Activated CD8-positive, alpha-beta memory T cell treated with anti-CD3 and anti-CD28 coated beads, Interleukin-2, amount 10 ng/mL, durations not matched to agents 7 days and 5 days (primary cell): ENCODE measurements at places on chromosomes 1 and 21.
A peak's percentile ranks its signal among the peaks of the same experiment; 100 is the strongest.

GRCh38 chr21:39281853-39282252, 31.6 kb downstream of the BRWD1 start:
- DNase-seq, result no peak

GRCh38 chr1:201184307-201185122, 6.1 kb upstream of the IGFN1 start:
- DNase-seq, result no peak

GRCh38 chr1:209207701-209208286, 375.7 kb upstream of the CAMK1G start:
- DNase-seq, result no peak

- DNase-seq, result no peak
Observed at GRCh38 chr1:227855687-227856086, 40.2 kb downstream of the PRSS38 start.

DNA sequence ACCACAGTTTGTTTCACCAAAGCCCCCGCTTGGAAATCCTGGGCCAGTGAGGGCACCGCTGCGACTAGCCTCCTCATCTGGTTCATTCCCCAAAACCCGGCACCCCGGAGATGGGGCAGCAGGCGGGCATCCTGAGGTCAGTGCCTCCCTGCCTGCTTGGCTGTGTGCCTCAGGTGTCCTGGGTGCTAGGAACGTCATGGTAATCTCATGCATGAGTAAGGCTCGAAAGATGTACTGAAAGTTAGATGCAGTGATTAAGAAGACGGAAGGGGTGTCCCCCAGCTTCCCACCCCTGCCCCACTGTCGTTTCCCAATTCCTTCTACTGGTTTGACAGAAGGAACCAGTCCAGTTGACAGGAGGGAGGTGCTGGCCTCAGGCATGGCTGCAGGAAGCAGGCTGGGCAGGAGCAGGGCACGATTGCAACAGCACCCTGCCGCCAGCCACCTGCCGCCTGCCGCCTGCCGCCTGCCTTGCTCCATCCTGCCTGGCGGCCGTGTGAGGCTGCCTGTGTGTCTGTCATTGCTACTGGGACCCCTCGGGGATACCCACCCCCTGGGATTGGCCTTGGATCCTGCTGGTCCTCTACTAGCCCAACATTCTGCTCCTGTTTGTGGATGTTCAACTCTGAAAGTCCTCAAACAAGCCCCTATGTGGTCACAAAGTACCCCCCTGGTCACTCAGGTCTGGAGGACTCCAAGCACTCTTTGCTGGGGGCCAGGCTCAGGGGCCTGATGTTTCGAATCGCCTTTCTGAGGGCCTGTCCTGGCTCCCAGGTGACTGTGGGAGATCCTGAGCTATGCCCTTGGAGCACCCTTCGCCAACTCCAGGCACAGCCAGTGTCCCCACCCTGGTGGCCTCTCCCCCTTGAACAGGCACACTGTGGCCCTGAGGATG, 73.0 kb upstream of the IFFO2 start:
- no peak for DNase-seq

DNA sequence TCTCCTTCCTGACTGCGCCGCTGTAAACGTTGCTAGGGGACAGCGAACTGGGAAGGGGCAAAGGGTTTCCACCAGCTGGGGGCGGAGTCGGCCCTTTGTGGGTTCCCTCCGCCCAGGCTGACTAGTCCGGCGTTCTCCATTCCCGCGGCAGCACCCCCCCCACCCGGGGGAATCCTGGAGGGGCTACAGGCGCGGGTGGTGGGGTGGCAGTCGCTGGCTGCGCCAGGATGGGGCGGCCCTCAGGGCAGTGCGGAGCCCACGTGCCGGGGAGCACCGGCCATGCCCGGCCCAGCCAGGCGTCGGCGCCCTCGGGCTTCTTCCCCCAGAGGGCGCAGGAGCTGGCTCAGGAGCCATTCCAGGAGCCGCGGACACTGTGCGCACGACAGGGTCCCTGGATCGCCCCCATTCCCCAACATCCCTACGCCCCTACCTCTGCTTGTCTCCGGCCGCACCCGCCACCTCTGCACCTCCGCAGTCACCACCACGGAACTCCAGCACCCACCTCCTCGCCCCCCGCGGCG, 476 bp downstream of the BATF3 start:
- peak; percentile 78 for DNase-seq

DNA sequence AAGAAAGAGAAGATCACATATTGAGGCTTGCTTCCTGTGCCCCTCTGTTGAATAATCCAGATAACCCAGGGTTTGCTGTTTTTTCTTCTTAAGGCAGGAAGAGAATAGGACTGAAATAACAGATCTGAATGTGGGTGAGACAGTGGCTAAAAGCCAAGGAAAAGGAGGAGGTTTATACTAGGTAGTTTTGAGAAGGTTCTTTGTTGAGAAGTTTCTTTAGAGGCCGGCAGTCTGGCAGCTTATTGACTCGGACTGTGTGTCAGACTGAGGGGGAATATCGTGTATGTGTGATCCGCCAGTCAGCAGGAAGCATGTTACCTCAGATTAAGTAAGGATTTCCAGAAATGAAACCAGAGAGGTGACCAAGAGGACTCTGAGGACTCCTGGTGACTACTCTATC, 119.8 kb downstream of the PLA2G4A start:
- DNase-seq, result no peak

DNA sequence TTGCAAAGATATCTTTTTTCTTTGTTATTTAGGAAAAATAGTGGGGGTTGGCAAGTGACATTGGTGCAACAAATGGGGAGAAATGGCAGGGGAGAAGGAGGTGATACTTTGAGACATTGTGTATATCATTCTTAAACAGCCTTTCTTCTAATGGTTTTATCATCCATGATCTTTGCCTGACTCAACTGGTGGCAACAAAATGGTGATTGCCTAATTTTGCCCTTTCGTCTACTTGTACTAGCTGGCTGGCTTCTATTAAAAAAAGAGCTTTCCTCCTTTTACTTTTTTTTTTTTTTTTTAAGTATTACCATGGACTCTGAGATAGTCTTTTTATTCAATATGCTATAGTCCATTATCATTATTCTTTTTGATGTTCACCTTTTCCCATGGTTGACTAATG, 27.7 kb downstream of the DESI2 start:
- no peak for DNase-seq

DNA sequence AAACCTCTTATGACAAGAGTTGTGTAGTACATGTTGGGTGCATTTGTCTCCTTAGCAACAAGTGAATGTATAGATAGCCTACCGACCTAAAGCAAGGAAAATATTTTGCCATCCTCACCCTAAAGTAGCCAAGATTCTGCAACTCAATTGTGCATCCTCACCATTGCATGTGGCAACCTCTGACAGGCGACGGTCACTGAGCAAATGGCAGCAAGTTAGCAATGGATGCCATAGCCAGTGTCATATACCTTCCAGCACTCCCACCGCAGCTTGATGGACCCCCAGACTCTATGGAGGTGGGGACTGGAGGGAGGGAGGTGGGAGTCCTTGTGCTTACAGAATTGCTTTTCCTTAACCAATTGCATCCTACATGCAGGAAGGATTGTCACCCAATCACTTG, 17.0 kb downstream of the PROX1 start:
- DNase-seq, result no peak

DNA sequence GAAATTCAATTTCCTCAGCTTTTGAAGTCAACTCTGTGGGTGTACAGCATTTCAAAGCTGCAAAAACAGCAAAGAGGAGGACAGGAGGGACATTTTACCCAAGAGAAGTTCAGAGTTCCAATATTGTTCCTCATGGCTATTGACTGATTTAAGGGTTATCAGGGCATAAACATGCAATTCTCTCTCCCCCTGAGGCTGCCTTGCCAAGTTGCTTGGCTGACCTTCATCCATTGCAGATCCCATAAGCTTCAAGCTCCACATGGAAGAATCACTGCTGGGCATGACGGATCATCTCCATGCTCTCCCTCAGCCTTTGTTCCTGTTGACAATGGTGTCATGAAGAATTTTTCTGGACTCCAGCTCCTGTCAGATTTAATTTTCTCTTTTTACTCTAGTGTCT, 115.2 kb upstream of the SERBP1 start:
- DNase-seq, result no peak

- DNase-seq, result no peak
Observed at GRCh38 chr21:36210779-36211659, 54.4 kb downstream of the DOP1B start.

- DNase-seq, result no peak
Observed at GRCh38 chr1:26537951-26538352, 8.4 kb downstream of the RPS6KA1 start.

GRCh38 chr1:246012341-246012740, 494.7 kb downstream of the SMYD3 start:
- DNase-seq, result no peak

GRCh38 chr1:198986036-198986435, 347.2 kb downstream of the PTPRC start:
- DNase-seq, result no peak

DNA sequence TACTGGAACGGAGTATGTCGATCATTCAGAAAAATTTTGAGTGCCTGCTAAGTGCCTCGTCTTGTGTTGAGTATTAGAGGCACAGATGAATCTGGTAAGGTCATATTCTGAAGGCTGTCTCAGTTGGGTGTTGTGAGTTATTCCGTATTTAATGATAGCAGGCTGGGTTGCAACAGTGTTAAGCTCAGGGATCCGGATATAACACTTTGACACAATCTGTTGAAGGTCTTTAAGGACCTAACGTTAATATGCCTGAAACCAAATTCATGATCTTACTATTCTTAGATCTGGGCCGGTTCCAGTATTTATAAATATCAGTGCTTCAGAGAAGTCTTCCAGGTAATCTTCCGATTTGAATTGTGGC, 555 bp downstream of the PRPF38A start:
- DNase-seq, result no peak

- DNase-seq, result no peak
Observed at GRCh38 chr1:153447498-153448170, 12.8 kb downstream of the S100A7 start.

GRCh38 chr1:231933711-231934626, 307.4 kb downstream of the DISC1 start:
- no peak for DNase-seq

DNA sequence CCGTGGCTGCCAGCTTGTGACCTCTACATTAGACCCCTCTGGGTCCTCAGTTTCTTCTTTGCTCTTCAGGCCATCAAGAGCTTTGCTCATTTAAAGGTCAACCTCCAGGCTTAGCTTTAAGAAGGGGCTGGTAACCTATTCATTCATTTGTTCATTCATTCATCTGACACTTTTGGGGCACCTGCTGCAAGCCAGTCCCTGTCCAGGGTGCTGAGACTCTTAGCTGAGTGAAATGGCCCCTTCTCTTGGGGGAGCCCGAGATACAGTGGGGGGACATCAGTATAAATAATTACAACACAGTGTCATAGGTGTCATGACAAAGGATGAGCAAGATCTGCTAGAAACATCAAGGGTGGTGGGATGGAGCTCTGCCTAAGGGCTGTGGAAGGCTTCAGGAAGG, 10.5 kb upstream of the TTC4 start:
- no peak for DNase-seq

- DNase-seq, result no peak
Observed at GRCh38 chr1:75720820-75721219, 3.7 kb upstream of the ACADM start.

DNA sequence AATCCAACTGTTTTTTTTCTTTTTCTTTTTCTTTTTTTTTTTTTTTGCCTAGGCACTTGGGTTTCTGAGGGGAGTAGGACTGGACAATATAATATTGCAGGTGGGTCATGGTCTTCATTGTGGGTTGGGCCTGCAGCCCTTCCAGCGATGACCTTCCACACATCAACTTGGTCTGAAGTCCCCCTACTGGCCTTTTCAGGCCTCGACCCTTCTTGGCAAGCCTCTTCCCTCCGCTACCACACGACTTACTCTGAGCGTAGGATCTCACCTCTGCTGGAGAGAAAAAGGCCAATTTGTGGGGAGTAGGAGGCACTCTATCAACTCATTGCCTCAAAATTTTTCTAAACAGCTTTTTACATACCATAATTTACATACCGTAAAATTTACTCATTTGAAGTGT, 51.1 kb upstream of the GRIK3 start:
- no peak for DNase-seq

GRCh38 chr21:17044696-17045095, 468.1 kb upstream of the CXADR start:
- no peak for DNase-seq

DNA sequence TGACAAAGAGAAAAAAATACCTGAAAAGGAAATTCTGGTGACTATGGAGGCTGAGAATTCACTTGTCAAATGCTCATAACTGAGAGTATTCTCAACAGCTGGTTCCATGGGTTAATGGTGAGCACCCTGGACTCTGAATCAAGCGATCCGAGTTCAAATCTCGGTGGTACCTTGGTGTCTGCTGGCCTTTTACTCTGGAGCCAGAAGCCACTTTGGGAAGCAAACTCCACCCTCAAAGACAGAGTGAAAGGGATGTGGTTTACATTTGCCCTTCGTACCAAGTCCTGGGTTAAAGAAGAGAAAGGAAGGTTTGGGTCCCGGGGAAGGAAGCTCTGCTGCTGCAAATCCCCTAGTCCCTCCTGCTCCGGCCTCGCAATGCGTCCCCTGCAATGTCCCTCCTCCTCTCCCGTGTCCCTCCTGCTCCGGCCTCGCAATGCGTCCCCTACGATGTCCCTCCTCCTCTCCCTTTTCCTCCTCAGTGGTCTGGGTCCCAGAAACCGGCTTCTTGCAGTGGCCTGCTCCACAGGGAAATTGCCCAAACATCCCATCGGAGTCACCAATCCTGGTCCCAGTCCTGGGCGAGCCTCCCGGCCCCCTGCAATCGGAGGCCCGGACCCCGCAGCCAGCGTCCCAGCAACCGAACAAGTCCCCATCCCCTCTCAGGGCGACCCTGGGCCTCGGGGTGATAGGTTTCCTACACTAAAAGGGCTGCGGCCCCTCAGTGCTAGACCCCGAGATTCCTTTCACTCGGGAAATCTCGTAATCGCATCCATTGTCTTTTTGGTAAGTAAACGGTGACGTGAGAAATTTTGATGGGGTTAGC, 129.4 kb downstream of the PPIAL4G start:
- no peak for DNase-seq

- no peak for DNase-seq
Observed at GRCh38 chr1:63739452-63739851, 34.4 kb upstream of the ROR1 start.

DNA sequence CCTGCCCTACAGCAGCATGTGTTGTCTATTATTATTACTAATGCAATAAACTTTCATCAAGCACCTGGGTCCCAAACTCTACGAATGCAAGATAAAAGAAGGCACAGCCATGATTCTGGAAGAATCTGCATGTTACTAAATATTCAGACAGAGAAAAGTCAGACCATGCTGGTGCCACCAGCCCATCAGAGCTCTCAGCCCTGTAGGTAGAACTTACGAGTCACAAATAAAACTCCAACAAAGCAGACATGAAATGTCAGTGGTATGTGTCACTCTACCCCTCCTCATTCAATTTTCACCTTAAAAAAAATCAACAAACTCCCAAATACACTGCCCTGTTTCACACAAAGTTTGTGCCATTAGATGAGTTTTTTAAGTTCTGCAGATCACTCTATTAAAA, 62.4 kb upstream of the TIAM1 start:
- no peak for DNase-seq

DNA sequence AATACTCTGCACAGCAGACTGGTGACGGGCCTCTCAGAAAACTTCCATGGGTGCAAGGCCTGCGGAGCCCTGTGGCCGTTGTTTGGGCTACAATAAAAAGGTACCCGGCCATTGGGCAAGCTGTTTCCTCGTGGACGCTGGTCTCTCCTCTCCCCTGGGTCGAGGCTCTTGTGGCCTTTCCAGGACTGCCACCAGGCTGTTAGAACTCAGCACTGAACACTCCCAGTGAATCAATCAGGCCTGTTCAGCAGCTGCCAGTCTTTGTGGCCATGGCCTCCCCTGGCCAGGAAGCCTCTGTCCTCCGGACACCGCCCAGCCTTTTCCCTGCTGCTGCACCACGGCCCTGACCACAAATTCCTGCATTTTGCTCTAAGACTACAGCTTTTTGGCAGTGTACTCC, 33.0 kb upstream of the ACTRT2 start:
- no peak for DNase-seq

- DNase-seq, result no peak
Observed at GRCh38 chr21:14879458-14879857, 185.3 kb downstream of the NRIP1 start.
